Bladder microvascular endothelial cell (primary cell): ENCODE measurements at places on chromosomes 5 and 9. TPM values are rescaled to one million over a fixed set of nuclear protein-coding genes. Genes with fewer than 3 reads are reported as not detected.

SPINK1 gene
- not detected in 2 replicates for total RNA-seq

NAIP gene
- 1.8 and 5.4 TPM in 2 replicates for total RNA-seq

FBXO4 gene
- total RNA-seq, result 6.4 and 8.1 TPM in 2 replicates

C5orf58 gene
- not detected in 2 replicates for total RNA-seq

ACTL7A gene
- not detected in 2 replicates for total RNA-seq

IRX2 gene
- under 0.01 TPM in 1 of 2 replicates, not detected in the other for total RNA-seq

SPINK5 gene
- 0.06 and 0.16 TPM in 2 replicates for total RNA-seq

MYMK gene
- total RNA-seq, result not detected in 2 replicates

FBN2 gene
- 5.7 and 155 TPM in 2 replicates for total RNA-seq

OTP gene
- total RNA-seq, result not detected in 2 replicates

PAEP gene
- not detected in 2 replicates for total RNA-seq

C5orf46 gene
- not detected in 2 replicates for total RNA-seq

NREP gene
- total RNA-seq, result 12.6 and 22.0 TPM in 2 replicates

PCDHGB6 gene
- total RNA-seq, result 1.6 and 3.9 TPM in 2 replicates

TUSC1 gene
- total RNA-seq, result 5.9 and 6.8 TPM in 2 replicates

PCDHA1 gene
- 0.13 TPM in 1 of 2 replicates, not detected in the other for total RNA-seq

KIF24 gene
- 2.2 and 2.3 TPM in 2 replicates for total RNA-seq

DOCK8 gene
- 0.81 and 8.6 TPM in 2 replicates for total RNA-seq

KIAA1191 gene
- 53.3 and 79.9 TPM in 2 replicates for total RNA-seq

PKD2L2 gene
- not detected in 2 replicates for total RNA-seq

SV2C gene
- total RNA-seq, result not detected in 2 replicates

CYLC2 gene
- not detected in 2 replicates for total RNA-seq

PCDHB10 gene
- total RNA-seq, result 0.49 and 1.6 TPM in 2 replicates

CNOT6 gene
- 12.0 and 32.7 TPM in 2 replicates for total RNA-seq

SPATA31A3 gene
- not detected in 2 replicates for total RNA-seq

TAF11L10 gene
- total RNA-seq, result not detected in 2 replicates

ANKRD34B gene
- total RNA-seq, result not detected in 2 replicates

PDE4D gene
- 14.6 and 40.8 TPM in 2 replicates for total RNA-seq

NKD2 gene
- total RNA-seq, result 0.16 and 3.1 TPM in 2 replicates

ELAVL2 gene
- 1.3 and 2.6 TPM in 2 replicates for total RNA-seq

LCN9 gene
- not detected in 2 replicates for total RNA-seq

TTC23L gene
- not detected in 2 replicates for total RNA-seq

RANBP17 gene
- total RNA-seq, result 5.5 and 16.5 TPM in 2 replicates

CD74 gene
- total RNA-seq, result 5.7 and 10.7 TPM in 2 replicates

OXCT1 gene
- 32.1 and 61.2 TPM in 2 replicates for total RNA-seq

OBP2B gene
- not detected in 2 replicates for total RNA-seq

PCDHA4 gene
- under 0.01 and 0.19 TPM in 2 replicates for total RNA-seq
